ENCODE measurements at places on chromosomes 3 and 15.

GRCh38 chr3:126102011-126102410 is 18.1 kb upstream of the SLC41A3 start:
- no peak for DNase-seq

DNA sequence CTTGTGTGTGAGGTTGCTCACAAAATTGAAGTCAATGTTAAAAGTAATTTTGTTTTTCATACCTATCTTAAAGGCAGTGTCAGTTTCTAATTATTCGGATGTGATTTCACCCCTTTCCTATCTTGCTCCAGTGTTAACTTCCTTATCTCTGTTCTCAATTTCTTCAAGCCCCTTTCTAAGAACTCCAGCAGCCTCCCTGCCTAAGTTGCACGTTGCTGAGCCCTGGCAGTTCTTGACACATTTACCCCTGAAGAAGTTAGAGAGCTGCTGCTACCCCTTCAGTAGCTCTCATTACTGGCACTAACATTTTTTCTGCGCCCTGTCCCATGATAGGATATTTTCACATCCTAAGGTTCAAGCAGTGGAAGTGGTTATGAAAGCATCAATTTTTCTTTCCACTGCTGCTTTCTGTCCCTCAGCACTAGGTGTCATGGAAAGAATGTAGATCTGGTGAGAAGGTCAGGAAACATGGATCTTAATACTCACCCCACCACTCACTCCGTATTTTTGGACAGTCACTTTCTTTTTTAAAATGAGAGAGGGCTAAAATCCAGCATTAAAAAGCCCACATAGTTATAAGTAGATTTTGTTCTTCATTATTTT is 62.9 kb downstream of the OPA1 start:
- no peak for DNase-seq

GRCh38 chr3:142897807-142898206 is 8.9 kb upstream of the PCOLCE2 start:
- no peak for DNase-seq

DNA sequence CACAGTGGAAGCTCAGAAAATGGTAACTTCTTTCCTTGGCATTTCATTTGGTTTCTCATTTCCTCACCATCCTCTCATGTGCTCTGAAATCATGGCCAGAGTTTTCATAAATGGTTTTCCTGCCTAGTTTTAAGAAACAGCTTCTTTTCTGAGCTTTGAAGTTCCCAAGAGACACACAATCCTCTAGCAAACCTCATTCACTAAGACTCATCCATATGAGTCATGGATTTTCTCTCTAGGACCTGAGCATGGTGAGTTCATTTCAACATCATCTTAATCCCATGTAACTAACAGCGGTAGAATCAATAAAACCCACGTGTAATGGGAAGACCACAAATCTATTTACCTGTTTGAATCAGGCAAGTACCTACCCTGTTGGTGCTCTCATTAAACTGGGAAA is 274.5 kb upstream of the LRTM1 start:
- DNase-seq, result peak; percentile 92

- DNase-seq, result peak; percentile 44
Measured at GRCh38 chr3:70064194-70064779, 64.8 kb downstream of the SAMMSON start.

DNA sequence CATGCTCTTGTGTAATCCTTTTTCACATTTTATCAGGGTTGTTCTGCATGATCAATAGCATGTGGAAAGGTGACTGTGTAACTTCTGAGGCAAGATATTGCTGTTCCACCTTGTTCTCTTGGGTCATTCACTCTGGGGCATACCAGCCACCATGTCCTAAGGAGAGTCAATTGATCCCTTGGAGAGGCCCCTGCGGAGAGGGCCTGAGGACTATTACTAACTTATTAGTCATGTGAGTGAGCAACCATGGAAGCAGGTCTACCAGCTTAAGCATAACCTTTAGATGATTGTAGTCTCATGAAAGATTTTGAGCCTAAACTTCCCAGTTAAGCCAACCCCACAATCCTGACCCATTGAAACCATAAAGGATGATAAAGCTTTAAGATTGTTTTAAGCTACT is 22.0 kb upstream of the COL6A5 start:
- DNase-seq, result no peak

GRCh38 chr15:53978253-53978906 is at the start of gene UNC13C:
Gene UNC13C (plus strand): TSS chr15:53978441. CDS start chr15:54012904, 34,463 bp downstream.
- no peak for DNase-seq

DNA sequence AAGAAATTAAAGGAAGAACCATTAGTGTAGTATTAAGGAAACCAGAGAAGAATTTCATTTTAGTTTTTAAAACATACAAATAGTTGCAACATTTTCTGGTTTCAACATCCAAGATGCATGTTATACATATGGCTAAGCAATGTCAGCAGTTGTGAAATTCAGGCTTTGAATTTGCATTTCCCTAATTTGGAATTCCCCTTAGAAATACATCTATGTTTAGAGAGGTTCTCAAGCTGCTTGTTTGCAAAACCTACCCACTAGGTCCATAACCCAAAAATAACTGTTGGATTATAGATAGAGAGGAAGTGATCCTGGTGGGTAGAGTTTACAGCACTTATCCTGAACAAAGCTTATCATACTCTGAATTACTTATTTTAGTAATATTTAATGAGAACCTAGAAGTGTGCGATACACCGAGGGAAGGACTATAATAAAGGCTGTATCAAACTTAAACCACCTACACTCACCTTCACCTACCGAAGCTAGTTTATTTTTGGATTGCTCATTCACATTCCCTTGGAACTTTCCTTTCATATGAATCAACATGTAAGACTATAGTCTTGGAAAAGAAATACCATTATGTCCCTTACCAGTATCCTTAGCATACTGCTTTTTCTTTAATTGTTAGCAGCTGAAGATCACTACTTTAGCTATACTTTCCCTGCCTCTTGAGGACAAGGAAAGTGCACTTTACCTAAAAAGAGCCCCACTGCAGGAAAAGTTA is 60.6 kb downstream of the CHAC1 start:
- DNase-seq, result peak; percentile 88

DNA sequence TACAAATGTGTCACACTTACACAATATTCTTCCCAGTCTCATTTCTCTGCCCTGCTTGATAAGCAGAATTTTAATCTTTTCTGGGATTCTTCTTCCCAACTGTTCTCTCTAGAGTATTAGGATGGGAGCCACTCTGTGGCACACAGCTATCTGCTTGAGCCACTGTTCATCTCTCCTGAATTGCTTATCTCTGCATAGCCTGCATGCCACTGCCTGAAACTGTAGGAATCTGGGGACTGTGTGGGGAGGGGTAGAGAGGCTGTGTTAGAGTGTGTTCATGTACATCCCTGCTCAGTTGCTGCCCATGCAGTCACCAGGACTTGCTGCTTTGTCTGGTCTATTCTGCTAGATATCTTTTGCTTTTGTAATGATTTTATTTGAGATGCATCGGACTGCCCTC is 2.3 kb upstream of the OR4F6 start:
- no peak for DNase-seq

GRCh38 chr3:85710490-85710889 is 751.7 kb downstream of the CADM2 start:
- no peak for DNase-seq

GRCh38 chr3:55654123-55654760 is 167.1 kb upstream of the WNT5A start:
- no peak for DNase-seq

- DNase-seq, result no peak
Measured at GRCh38 chr3:69209413-69209812, 87.0 kb upstream of the LMOD3 start.

GRCh38 chr3:29453284-29454001 is 172.6 kb downstream of the RBMS3 start:
- no peak for DNase-seq

DNA sequence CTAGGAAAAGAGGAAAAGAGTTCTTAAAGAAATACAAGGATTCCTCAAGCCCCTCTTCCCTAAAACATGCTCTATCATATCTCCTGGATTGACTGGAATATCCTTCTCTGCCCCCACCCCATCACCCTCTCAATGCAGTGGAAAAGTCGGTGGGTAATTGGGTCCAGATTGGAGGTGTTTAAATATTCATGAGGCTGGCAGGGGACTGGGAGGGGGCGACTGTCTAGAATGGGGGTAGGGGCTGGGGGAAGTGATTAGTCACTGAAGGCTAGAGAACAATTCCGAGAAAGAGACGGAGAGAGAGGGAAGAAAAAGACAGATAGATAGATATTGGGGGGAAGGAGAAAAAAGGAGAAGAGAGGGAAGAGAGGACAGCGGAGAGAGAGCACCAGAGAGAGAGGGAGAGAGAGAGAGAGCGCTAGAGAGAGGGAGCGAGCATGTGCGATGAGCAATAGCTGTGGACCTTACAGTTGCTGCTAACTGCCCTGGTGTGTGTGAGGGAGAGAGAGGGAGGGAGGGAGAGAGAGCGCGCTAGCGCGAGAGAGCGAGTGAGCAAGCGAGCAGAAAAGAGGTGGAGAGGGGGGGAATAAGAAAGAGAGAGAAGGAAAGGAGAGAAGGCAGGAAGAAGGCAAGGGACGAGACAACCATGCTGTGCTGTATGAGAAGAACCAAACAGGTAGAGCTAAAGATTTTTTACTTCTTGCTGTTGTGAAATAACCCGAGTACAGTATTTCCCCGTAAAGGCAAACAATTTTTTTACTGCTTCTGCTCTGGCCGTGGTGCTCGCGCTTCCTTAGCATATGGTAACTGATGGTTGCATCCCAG is at the start of gene GAP43:
TSS of gene GAP43 (plus strand) at position 467 of the 825 bp plus-strand sequence. CDS start at position 647, 180 bp downstream.
- DNase-seq, result peak; percentile 82

DNA sequence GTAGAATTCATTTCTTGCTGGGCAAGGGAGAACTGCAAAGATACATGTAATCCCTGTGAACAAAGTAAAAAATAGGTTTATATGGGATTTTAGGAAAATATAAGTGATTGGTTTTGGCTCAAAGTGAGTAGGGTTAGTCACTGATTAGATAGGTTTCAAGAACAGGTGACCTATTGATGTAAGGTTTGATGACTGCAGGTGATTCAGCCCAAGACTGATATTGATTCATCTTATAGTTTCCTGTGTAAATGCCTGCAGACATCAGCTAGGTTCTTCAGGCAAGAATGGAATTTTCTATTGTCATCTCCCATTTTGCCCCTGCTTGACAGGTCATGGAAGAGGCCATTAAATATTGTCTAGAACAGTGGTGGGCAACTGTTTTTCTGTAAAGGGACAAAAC is 23.9 kb upstream of the ARID3B start:
- no peak for DNase-seq

- DNase-seq, result no peak
Measured at GRCh38 chr3:6147883-6148282, 713.0 kb upstream of the GRM7 start.

GRCh38 chr3:118641608-118642007 is 393.0 kb downstream of the IGSF11 start:
- DNase-seq, result no peak

DNA sequence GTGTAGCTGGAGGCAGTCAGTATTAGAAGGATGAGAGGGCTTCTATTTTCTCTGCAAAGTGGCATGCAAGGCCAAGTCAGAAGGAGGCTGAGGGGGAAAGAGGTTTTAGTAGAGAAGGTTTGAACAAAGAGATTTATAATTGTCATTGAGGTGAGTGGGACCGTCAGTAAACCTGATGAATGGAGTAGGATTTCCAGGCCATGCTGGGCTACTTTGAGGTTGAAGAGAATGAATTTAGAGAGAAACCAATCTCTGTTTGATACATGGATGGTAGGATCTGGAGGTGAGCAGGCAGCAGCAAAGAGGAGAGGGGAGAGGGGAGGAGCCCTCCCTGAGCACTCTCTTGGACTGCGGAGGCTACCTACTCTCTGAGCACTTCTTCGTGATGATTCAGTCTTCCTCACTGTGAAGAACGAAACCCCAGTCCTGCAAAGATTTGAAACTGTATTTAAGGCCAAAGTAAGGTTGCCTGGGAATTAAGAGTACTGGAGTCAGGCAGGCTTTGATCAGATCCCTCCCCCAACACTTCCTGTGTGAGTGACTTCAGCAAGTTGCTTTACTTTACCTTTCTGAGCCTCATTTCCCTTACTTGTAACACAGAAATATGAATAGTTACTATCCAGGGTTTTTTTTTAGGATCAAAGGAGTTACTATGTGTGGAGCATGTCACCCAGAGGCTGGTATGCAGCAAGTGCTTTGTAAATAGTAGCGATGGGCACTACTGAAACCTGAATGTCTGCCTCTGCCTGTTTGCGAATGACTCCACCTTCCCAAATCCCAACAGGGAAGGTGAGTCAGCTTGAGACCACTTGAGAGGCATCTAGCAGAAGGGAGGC is 75.8 kb downstream of the RPL39L start:
- DNase-seq, result no peak

GRCh38 chr3:69009559-69010410 is 3.7 kb downstream of the EOGT start:
- peak; percentile 38 for DNase-seq

DNA sequence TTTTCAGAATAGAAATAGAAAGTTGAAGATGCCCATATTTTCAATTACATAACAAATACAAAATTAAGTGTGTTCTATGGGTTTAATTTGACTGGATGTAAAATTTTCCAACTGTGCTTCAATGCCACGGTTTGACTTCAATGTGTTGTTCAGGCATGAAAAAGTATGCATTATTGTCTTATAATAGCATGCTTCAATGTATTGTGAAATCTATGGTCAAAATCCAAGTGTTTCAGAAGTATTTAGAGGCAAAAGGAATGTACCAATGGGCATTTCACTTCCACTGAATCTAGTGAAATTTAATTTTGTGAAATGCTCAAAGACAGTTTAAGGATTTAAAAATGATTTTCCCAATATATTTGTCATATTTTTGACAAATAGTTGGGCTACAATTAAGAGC is 16.0 kb downstream of the NEK10 start:
- DNase-seq, result no peak

DNA sequence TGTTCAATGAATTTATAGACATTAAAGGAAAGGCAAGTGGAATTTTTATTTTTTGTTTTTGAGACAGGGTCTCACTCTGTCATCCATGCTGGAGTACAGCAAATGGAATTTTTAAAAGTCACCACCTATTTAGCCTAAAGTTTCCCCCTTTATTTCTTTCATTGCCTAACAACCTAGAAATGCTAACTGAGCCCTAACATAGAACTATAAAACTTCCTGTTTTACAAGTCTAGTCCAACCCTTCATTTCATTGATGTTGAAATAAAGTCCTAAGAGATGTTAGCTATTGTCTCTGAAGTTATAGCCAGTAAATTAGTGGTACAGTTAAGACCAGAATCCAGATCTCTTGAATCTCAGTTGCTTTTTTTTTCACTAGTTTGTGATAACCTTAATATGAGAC is 39.0 kb downstream of the MAPK6 start:
- DNase-seq, result no peak

- DNase-seq, result no peak
Measured at GRCh38 chr3:194054016-194054415, 81.9 kb upstream of the HES1 start.

All from mesenchymal stem cell (in vitro differentiated cells and primary cell).